ENCODE measurements at places on chromosomes 3 and 15.

- no peak for DNase-seq
These were observed 40.1 kb downstream of the SYNM start for GRCh38 chr15:99145005-99145404.

DNA sequence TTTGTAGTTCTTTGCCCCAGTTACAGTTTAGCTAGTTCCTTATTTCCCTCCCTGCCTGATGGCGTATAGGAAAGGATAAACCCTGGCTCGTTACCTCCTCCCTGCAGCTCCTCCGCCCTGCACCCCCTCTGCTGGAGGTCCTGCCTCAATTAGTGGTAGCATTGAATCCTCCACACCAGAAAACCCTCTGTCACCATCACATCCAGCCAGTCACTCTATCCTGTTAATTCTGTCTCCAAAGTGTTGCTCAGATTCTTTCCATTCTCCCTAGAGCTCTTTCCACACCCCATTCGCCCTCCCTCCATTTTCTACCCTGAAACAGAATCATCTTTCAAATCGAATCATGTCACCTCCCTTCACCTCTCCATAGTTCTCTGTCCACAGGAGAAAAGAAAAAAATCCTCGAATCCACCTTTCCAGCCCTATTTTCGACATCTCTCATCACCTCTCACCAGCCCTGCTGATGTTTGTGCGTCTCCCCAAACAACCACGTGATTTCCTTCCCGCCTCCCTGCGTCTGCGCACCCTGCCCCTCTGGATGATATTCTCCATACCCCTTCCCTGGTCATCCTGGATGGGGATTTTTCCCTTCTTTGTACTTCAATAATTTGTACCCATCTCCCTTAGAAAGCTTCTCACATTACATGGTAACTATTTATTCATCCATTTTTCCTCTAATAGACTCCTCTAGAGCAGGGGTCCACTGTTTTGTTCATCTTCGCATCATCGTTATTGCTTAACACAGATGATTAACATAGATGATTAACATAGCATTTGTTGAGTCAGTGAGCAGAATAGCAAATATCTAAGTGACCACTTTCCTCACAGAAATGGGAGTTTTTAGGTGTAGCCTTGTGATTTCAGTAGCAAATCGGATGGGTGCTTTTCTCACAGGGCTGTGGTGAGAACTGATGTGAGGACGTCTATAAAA lies 37.1 kb downstream of the MAP3K13 start:
- no peak for DNase-seq

GRCh38 chr3:20246662-20247061 lies 60.7 kb upstream of the SGO1 start:
- DNase-seq = no peak

GRCh38 chr3:11375333-11376088 lies 103.3 kb downstream of the ATG7 start:
- no peak for DNase-seq

- DNase-seq = no peak
These were observed 5.5 kb downstream of the ARHGEF26 start for GRCh38 chr3:154126651-154127050.

DNA sequence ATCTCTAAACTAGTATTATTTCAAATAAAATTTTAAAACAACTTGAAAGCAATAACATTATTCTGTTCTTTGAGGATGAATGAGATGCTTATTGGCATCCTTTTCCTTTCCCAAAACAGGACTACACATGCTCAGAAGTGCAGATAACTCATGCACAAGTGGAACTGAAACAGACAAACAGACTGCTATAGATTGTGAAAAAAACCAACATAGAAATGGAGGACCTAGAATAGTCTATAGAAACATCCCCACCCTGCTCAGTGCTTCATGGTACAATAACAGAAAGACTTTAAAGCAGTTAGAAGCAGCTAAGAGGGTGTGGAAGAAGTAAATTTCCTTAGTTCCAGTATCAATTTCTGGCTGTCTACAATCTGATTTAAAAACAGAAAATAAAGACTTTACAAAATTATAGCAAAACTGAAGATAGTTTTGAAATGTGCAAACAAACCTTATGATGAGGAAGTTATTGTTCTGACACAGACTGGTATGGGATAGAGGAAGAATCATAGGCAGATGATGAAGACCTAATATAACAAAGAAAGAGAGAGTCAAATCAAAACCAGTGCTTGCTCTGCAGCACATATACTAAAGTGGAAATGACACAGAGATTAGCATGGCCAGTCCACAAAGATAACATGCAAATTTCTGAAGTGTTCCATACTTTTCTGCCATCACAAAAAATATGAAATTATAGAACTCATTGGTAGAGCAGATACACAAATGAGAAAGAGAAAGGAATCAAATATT lies 1025.4 kb downstream of the SQOR start:
- no peak for DNase-seq

DNA sequence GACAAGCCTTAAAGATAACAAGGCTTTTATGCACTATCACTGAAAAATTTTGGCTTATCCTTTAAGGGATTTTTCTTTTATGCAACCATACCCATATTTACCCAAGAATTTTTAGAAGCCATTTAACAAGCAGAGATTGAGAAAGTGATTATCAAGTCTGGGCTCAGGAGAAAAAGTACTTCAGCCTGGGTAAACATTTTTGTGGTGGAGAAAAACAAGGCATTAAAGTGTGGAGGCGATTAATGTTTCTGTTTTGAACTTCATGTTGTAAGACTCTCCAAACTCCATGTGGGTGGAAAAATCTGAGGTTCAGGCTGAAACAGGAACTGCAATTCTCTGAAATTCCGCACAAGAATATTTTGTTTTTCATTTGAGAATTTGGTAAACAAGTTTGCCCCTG lies 260.4 kb upstream of the KCNMB2 start:
- no peak for DNase-seq

- DNase-seq = no peak
These were observed 82.9 kb downstream of the CLDN1 start for GRCh38 chr3:190239325-190239724.

- no peak for DNase-seq
These were observed 148.4 kb downstream of the B3GALNT1 start for GRCh38 chr3:160956785-160957184.

- no peak for DNase-seq
These were observed 169.9 kb downstream of the AKAP13 start for GRCh38 chr15:85550283-85550682.

- no peak for DNase-seq
These were observed 7.0 kb upstream of the BMF start for GRCh38 chr15:40115670-40116093.
